GM18507 (cell line): ENCODE measurements at places on chromosomes 6 and 20.

GRCh38 chr6:133645966-133646740 is 242.8 kb upstream of the TCF21 start:
- no peak for DNase-seq

- DNase-seq, result no peak
These were observed 518.1 kb downstream of the HDGFL1 start for GRCh38 chr6:23087471-23087870.

DNA sequence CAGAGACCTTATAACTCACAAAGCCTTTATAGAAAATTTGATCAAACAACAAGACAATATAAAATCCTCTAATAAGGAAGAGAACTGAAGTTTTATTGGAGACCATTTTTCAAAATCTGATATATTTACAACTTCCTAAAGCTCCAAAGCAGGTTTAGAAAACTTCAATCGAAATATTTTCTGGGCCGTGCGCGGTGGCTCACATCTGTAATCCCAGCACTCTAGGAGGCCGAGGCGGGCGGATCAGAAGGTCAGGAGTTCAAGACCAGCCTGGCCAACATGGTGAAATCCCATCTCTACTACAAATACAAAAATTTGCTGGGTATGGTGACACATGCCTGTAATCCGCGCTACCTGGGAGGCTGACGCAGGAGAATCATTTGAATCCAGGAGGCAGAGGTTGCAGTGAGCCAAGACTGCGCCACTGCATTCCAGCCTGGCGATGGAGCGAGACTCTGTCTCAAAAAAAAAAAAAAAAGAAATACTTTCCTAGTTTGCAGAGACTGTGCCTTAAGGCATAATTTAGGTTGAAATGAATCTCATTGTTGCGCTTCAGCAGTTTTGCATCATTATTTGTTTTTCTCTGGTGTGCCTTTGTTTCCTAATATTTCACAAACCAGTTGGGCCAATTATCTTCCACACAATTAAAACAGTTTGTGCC is 60.6 kb upstream of the ASIP start:
- no peak for DNase-seq

DNA sequence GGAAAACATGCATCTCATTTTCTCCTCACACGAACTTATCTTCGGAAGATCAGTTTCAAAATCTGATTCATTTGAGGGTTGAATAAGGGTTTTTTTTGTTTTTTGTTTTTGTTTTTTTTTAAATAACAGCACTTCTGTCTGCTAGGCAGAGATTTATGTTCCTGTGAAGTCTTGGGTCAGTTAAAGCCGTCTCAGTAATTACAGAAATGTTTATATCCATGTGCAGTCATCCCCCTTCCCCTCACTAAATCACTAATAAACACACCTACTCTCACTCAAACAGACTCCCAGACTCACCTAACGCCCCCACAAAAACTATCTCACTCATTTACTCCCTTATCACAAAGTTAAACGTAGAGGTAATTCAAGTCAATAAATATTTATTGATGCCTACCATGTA is 214.2 kb upstream of the SUPT3H start:
- no peak for DNase-seq

- peak; percentile 71 for DNase-seq
These were observed at the start of gene MAD2L1BP for GRCh38 chr6:43635387-43636307. Gene MAD2L1BP (plus strand): TSS chr6:43635840. CDS start chr6:43635876, 36 bp downstream.

DNA sequence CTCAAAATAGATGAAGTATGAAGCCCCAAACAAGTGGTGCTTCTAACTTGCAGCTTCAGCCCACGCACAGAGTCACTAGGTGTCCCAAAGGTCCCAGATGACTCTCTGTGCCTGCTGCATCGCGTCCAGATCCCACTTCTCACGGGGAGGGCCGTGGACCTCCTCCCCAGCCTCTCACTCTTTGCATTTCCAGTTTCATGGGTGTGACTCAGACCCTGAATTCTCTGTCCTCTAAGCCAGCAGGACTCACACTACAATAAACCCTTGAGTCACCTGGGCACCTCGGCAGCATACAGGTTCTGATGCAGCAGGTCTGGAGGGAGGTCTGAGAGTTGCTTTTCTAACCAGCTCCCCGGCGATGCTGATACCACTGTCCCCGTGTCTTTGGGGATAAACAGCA is 114.0 kb upstream of the RIN2 start:
- no peak for DNase-seq

- no peak for DNase-seq
These were observed 129.6 kb upstream of the BEND3 start for GRCh38 chr6:107244742-107245480.

GRCh38 chr6:126600258-126600916 is 260.5 kb downstream of the CENPW start:
- DNase-seq, result no peak

DNA sequence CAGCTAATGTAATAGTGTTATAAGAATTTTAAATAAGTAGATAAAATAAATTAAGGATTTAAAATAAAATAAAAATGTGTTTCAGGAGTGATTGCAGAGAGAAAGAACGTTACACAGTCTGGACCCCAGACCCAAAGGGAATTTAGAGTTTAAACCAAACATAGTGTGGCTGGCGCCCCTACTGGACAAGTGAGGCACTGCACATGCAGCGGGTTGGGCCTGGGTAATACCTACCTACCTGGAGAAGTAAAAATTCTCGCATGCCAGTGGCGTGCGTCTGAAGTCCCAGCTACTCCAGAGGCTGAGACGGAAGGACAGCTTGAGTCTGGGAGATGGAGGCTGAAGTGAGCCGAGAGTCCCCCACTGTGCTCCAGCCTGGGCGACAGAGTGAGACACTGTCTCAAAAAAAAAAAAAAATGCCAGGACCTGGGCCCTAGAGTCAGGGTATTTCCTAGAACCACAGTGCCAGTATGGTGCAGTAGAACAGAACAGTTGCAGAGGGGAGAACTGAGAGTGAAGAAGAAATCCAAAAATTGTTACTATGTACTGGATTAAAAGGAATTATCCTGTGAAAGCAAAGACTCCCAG is 71.4 kb upstream of the TCF21 start:
- peak; percentile 8 for DNase-seq

DNA sequence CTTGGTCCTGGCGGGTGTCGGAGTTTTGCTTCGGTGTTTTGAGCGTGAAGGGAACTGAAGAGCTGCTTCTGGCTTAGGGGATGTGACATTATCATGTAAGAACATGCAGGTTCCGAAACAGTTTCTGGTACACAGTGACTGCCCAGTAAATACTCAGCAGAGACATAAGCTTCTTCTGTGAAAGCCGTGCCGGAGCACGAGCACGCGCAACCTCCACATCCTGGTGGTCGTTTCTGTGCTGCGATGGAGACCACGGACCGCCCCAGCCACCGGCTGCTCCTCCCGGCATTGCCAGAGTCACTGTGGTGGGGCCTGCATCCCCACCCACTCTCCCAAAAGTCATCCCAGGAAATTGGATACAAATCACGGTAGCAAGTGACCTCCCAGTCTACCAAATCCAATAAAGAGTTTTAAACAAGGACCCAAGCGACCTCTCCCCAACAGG is 18.7 kb downstream of the KIF25 start:
- DNase-seq, result no peak

GRCh38 chr6:39367700-39368099 is 45.2 kb upstream of the KCNK16 start:
- no peak for DNase-seq

DNA sequence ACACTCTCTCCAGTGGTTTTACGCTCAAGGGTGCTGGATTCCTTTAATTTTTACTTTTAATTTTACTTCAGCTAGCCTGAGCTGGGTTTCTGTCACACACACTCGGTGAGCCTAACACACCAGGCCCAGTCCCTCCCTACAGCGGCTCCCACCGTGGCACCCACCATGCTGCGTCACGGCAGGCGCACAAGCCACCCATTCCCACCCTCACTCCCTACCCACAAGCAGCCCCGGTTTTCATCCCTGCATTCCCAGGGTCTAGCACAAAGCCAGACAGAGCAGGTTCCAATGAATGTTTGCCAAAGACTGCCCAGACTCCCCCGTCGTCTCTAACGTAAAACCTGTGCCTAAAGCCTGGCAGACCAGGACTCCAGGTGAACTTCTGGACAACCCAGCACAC is 50.3 kb downstream of the MYH7B start:
- DNase-seq, result no peak

- DNase-seq, result peak; percentile 20
These were observed 56.1 kb upstream of the B3GAT2 start for GRCh38 chr6:71012866-71013469.

- DNase-seq, result no peak
These were observed 44.4 kb downstream of the DSTN start for GRCh38 chr20:17614176-17614811.
